ENCODE measurements at places on chromosomes 16 and 17. TPM values are rescaled to one million over a fixed set of nuclear protein-coding genes. Genes with fewer than 3 reads are reported as not detected.

- no peak for DNase-seq
Measured at GRCh38 chr17:47276868-47277267, 23.2 kb downstream of the ITGB3 start.

DNA sequence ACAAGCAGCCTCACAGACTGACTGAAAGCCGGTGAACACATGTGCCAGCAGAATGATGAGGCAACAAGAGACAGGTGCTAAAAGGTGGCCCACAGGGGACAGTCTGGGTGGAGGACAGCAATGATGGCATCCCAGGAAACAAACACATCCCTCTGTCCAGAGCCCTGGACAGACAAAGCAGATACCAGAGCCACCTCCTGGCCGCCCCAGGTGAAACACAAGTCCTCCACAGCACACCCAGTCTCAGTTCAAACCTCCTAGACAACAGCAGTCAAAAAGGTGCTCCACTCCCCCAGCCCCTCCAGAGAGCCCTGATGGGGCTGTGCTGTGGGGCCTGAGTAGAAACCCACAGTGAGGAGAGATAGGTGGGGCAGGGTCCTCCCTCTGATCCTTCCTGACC is 20.3 kb upstream of the CDH5 start:
- no peak for DNase-seq

Gene TBC1D28
- total RNA-seq: not detected

DNA sequence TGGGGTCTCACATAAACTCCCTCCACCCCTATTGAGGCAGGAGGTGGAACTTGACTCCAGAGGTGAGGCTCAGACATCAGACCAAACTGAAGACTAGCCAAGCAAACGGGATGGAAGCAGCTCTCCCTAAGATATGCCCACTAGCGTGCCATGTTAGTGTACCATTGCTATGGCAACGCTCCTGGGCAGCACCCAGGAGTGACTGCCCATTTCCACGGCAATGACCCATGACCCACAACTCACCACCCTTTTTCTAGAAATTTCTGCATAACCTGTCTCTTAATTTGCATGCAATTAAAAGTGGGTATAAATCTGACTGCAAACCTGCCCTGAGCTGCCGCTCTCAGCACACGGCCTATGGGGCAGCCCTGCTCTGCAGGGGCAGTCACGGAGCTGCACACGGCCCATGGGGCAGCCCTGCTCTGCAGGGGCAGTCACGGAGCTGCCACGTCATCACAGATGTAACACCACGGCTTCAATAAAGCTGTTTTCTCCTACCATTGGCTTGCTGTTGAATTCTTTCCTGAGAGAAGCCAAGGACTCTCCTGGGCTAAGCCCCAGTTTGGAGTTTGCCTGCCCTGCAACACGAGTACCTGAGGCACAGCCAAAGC is 164.3 kb downstream of the RBFOX3 start:
- no peak for DNase-seq

DNA sequence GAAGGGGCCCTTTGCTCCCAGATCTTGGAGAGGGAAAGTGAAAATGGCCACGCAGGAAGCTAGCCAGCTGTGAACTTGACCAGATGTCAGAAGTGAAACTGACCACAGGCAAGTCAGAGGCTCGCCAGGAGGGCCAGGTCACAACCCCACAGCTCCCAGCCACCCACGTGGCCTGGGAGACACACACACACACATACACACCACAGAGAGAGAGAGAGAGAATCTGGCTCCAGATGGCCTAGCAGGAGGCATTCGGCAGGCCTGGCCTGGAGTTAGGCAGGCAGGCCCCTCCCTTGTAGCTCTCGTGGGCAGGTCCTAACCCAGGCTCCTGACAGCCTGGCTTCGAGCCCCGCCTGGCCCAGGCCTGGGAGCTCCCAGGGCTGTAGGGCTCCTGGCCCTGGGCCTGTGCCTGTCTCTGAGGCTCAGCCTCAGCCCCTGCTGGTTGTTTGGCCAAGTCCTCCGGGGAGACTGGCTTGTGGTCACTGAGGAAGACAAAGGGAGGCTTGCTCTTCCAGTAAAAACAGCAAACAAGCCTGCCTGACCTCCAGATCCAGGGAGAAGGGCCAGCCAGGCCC is 20.2 kb downstream of the NGFR start:
- DNase-seq: no peak

Gene ASB16
- 0.11 TPM for total RNA-seq

GRCh38 chr16:78619811-78620210 is 520.4 kb downstream of the WWOX start:
- no peak for DNase-seq

Gene TMEM208
- total RNA-seq: 130 TPM

Gene FAM20A
- total RNA-seq: not detected

GRCh38 chr16:4517812-4518680 is 20.5 kb downstream of the CDIP1 start:
- no peak for DNase-seq

Gene SOST
- not detected for total RNA-seq

Gene SLC47A1
- 0.54 TPM for total RNA-seq

Gene RDM1
- total RNA-seq: not detected

All from activated T-cell treated with anti-CD3 and anti-CD28 coated beads, Interleukin-2, amount 50 U/mL, for 4 hours (primary cell).